ENCODE measurements at places on chromosomes 3 and 15.

DNA sequence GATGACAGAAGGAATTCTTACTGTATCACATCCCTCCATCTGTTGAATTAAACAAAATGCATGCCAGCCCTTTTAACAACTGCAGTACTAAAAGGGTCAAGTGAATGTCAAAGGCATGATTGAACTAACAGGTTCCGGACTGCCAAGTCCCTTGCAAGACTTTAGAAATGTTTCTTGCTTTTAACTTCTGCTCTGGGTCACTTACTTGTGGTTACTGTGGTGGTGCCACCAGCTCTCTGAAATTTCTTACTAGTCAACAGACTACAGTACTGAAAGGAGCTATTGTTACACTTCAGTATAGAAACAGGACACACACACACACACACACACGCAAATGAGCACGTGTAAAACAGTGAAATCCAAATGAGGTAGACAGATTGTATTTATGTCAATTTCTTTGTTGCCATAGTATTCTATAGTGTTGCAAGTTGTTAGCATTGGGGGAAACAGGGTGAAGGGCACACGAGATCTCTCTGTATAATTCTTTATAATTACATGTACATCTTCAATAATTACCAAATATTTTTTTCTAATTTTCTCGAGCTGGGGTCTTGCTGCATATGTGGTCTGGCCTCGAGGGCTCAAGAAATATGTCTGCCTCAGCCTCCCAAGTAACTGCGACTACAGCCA is 79.9 kb upstream of the SLC25A26 start:
- DNase-seq = no peak

DNA sequence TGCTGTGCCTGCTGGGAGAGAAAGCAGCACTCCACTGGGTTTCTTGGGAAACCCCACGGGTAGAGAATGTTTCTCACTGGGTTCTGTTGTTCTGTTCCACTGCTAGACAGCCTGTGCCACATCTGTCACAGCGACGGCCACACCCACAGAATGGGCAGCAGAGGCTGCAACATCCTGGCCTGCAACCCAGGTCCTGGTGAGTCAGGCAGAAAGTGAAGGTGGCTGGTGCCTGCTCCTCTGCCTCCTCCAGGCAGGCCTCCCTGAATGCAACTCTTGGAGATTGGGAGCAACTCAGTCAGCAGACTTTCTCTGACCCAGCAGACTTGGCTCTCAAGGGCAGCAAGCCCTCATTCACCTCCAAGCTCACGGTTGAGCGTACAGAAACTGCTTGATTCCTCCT is 13.0 kb downstream of the C3orf18 start:
- no peak for DNase-seq

GRCh38 chr3:64251019-64251418 is 25.8 kb upstream of the PRICKLE2 start:
- no peak for DNase-seq

GRCh38 chr3:82038556-82038955 is 277.1 kb upstream of the GBE1 start:
- DNase-seq = no peak

DNA sequence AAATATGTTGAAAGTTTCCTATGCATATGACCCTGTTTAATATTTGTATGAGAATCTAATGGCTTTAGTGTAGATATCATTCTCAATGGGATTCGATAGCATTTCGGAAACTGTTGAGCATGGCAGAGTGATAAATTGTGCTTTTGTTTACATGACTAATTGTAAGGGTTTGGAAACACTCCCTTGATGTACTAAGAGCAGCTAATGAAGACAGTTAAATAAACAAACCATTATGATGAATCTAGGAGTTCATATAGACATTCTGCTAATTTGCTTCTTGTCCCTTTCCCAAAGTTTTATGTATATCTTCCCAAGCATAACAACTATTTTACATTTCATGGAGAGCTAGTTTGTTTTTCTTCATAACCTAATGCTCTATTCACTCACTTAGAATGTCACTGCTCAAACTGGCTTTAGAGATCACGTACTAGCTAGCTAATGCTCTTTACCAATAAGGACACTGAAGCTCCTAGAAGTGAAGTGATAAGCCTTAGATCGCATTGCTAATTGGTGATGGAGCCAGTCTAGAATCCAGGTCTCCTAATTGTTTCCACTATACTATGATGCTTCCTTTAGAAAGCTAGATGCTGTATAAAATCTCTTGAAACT is 140.8 kb downstream of the TP63 start:
- DNase-seq = no peak

DNA sequence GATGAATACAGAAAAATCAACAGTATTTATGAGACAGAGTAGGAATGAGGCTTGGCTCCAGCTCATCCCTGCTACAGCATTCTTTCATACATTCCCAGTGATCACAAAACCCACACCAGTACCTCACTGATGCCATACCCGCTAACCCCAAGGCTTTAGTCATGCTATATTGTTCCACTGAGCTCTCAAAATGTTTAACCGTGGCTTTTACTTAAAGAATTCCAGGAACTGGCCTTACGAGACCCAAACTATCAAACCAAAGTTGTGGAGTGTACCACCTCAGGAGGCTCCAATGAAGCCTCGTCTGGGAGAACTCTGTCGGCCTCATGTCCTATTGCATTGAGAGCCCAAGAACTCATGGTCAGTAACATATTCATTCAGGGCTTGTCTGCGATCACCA is 278.9 kb downstream of the ULK4 start:
- peak; percentile 61 for DNase-seq

- no peak for DNase-seq
Measured at GRCh38 chr3:44120721-44121582, 120.7 kb upstream of the TOPAZ1 start.

- DNase-seq = peak; percentile 30
Measured at GRCh38 chr3:29279806-29280205, 1.1 kb upstream of the RBMS3 start.

GRCh38 chr15:48966595-48967301 is 3.0 kb upstream of the SHC4 start:
- no peak for DNase-seq

DNA sequence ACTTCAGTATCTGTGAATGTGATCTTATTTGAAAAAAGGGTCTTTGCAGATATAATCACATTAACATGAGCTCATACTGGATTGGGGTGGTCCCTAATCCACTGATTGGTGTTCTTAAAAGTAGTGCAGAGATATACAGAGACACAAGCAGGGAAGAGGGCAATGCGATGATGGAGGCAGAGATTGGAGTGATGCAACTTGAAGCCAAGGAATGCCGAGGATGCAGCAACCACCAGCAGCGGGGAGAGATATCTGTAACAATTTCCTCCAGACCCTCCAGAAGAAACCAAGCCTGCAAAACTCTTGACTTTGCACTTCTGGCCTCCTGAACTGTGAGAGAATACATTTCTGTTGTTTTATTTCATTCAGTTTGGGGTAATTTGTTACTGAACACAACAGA is 171.0 kb upstream of the MBNL1 start:
- no peak for DNase-seq

Data from GM03348 (cell line).